ENCODE measurements at places on chromosomes 7 and 10. TPM values are rescaled to one million over a fixed set of nuclear protein-coding genes. Genes with fewer than 3 reads are reported as not detected.
A peak's percentile ranks its signal among the peaks of the same experiment; 100 is the strongest.

Gene CYP3A5
- total RNA-seq, result not detected

Gene FEZF1
- not detected for total RNA-seq

Gene IDI2
- total RNA-seq, result not detected

DNA sequence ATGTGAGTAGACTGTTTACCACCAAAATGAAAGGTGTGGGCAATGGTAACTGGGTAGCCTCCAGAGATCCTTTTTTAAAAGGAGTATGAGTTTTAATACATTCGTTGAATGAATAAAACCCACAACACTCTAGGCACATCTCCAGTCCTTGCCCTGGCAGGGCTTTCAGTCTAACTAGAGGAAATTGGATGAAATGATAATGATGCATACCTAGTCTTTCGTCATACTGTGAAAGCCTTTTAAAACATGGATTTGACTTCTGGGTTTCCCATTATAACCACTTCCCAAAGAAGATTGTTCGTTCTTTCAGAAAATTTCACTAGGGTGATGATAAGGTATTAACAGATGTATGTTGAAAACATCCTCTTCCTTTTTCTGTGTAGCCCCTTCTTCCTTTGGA, 110.8 kb downstream of the REEP3 start:
- H3K4me3 ChIP-seq, result no peak overlapping the region
- no peak for DNase-seq
- H3K27me3 ChIP-seq, result no peaks in the 10 kb centered on the region

- no peaks in the 10 kb centered on the region for H3K4me1 ChIP-seq
- no peak for DNase-seq
- peaks cover 19% of the 10 kb centered on the region for H3K27me3 ChIP-seq
- H3K36me3 ChIP-seq, result no peaks in the 10 kb centered on the region
- no peak overlapping the region for H3K27ac ChIP-seq
Measured at GRCh38 chr7:44288381-44288685, 37.1 kb downstream of the CAMK2B start.

Gene CALHM3
- total RNA-seq, result not detected

Gene OR2A5
- not detected for total RNA-seq

DNA sequence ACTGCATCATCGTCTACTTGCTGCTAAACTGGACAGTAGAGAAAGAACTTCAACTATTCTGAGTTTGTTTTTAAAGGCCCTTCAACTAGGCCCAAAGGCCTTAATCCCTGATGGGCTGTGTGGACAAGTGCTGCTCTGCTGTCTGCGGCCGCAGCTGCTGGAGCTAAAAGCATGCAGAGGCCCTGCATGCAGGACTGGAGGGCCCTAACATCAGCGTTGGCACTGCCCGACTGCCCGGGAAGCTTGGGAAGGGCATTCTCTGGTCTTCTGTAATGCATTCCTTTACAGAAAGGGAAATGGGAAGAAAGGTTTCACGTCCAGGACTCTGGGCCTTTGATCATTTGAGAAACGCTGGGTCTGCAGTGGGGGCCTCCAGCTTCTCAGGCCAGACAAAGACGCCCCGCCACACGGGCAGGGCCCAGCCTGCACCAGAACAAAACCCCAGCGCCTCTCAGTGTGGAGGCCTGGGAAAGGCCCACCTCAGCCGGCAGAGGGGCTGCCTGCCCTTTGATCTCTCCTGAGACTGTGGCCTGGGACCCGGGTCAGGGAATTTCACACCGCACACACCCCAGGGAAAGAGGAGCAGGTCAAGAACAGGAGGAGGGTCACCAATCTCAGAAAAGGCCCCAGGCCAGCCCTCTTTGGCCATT, 229.3 kb downstream of the DNAJB6 start:
- H3K27ac ChIP-seq, result no peak overlapping the region
- H3K4me1 ChIP-seq, result peaks cover 27% of the 10 kb centered on the region
- H3K27me3 ChIP-seq, result peaks cover 2% of the 10 kb centered on the region

DNA sequence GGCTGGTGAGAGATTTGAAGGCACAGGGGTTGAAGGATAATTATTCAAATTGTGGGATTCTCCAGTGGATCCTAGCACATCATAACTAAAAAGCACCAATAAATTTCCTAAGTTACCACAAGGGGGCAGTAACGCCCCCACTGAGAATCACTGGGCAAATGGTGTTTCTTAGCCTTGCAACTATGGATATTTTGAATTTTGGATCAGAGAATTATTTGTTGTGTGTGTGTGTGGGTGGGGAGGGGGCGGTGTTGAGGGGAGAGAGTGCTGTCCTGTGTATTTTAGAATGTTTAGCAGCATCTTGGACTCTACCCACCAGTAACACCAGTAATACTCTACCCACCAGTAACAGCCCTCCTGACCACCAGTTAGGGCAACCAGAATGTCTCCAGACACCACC, 63.3 kb upstream of the PRKG1 start:
- no peaks in the 10 kb centered on the region for H3K27me3 ChIP-seq
- H3K36me3 ChIP-seq, result no peaks in the 10 kb centered on the region
- H3K4me1 ChIP-seq, result peaks cover 34% of the 10 kb centered on the region

DNA sequence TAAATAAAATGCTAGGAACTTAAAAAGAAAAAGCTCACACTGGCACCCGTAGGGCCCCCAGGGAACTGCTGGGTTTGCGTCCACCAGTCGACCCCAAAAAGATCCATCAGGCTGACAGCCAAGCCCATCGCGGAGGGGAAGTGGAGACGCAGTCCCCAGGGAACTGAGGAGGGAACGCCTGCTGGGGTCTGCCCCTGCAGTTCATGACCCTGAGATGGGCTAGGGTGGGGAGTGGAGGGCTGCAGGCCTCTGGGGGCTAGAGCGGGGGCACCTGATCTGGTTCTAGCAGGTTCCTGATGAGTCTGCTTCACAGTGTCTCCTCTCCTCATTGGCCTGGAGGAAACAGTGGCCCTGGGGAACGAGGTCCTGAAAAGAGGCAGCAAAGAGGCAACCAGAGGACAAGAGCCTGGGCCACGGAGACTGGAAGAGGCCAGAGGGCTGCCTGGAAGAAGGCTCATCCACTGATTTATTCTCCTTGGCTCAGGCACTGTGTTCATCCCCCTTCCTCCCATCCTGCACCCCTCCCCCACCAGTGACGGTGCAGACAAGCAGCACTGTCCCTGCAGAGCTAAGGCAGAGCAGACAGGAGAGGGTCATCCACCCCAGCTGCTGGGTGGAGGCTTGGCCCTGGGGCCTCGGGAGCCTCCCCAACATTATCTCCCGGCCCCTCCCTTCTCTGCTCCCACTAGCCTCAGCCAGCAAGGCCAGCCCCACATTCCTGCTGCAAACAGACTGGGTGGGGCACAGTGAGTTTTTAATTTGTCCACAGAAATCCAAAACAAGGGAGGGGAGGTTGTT, 24.7 kb upstream of the HSPA12A start:
- H3K4me3 ChIP-seq, result no peak overlapping the region
- peaks cover 29% of the 10 kb centered on the region for H3K4me1 ChIP-seq
- H3K27me3 ChIP-seq, result peaks cover 4% of the 10 kb centered on the region
- H3K27ac ChIP-seq, result no peak overlapping the region

Gene BTRC
- 29.3 TPM for total RNA-seq

Gene SUN3
- not detected for total RNA-seq

Gene SPDYE18
- 0.20 TPM for total RNA-seq

Gene HSPA12A
- total RNA-seq, result 6.9 TPM

DNA sequence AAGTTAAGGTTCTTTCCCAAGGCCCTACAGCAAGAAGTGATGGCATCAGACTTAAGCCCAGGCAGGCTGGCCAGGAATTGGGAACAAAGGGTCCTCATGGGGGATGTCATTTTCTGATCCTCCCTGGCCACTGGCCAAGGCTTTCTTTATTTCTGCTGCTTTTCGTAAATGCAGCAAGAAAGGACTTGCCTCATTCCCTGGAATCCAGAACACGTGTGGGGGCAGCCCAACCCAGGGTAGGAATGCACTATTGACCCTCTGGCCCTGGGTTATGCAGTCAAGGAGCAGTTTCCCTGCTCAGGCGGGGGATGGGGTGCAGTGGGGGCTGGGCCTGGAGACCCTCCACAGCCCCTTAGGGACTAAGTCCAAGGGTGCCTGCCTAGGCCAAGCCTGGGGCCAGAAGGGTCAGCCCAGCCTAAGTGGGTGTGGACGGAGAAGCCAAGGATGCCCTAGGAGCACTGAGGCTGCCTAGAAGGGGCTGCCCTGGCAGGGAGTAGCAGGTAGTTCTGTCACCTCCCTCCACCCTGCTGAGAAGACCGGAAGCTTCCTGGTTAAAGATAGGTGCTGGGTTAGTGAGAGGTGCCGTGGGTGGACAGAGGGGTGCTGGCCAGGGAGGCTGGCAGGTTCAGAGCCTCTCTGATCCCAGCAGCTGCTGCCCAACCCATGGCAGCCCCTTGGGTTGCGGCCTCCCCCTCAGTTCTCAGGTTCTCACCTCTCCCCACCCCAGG, 179.2 kb downstream of the SH3PXD2A start:
- no peak for DNase-seq
- H3K4me3 ChIP-seq, result no peak overlapping the region
- no peaks in the 10 kb centered on the region for H3K27me3 ChIP-seq
- peaks cover 19% of the 10 kb centered on the region for H3K4me1 ChIP-seq
- H3K27ac ChIP-seq, result no peak overlapping the region

- peaks cover 2% of the 10 kb centered on the region for H3K27me3 ChIP-seq
- no peak for DNase-seq
- no peak overlapping the region for H3K4me3 ChIP-seq
- no peaks in the 10 kb centered on the region for H3K36me3 ChIP-seq
- H3K4me1 ChIP-seq, result no peaks in the 10 kb centered on the region
- H3K27ac ChIP-seq, result no peak overlapping the region
Measured at GRCh38 chr10:128362514-128362913, 236.3 kb upstream of the MKI67 start.

DNA sequence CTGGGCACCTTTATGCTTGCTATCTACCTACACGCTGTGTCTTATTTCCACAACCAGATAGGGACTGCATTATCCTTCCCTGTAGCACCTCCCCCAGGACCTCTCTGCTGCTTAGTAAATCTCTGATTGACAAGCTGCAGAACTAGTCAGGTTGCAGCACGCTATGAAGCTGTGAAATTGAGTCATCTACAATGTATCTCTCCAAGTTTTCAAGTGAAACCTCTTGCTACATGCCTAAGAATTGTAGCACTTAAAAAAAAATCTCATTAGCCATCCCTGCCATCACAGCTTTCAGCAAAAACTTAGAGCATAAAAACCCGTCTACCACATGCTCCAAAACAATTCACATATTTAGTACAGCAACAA, 69.7 kb upstream of the FGFR2 start:
- peaks cover 14% of the 10 kb centered on the region for H3K4me1 ChIP-seq
- no peak overlapping the region for H3K4me3 ChIP-seq
- H3K27me3 ChIP-seq, result no peaks in the 10 kb centered on the region
- no peaks in the 10 kb centered on the region for H3K36me3 ChIP-seq
- H3K27ac ChIP-seq, result peak overlapping the region; percentile 50

DNA sequence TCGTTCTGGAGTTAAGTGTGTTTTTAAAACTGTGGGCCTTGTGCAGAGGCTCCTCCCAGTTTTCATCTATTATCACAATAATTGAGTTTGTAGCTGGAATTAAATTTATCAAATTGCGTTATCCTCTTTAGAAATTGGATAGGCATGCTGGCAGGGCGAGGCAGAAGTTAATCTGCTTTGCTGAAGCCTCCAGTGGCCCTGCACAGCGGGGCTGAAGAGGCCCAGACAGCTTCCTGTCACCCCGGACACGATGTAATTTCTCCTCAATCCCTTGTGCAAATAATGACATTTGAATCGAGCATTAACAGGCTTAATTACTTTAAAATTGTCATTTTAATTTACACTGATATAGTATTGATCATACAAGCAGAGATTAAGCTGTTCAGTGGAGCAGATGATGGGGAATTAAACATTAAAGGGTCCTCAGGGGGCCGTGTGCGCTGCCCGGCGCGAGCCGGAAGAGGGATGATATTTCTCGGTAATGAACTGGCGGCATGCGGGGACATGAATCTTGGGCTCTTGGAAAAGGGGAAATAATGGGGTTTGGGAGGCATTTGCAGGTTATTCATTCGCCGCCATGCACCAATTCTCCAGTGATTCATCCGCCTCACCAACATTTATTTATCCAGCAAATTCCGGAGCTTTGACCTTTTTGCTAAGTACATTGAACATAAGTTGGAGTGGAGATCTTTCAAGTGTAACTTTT, 118.5 kb downstream of the NKX6-2 start:
- peak; percentile 18 for DNase-seq
- H3K27me3 ChIP-seq, result no peaks in the 10 kb centered on the region
- H3K27ac ChIP-seq, result peak overlapping the region; percentile 85
- no peak overlapping the region for H3K4me3 ChIP-seq

Gene ECHS1
- 58.9 TPM for total RNA-seq

GRCh38 chr7:115662676-115663075, 367.9 kb downstream of the TFEC start:
- H3K36me3 ChIP-seq, result no peaks in the 10 kb centered on the region
- no peak overlapping the region for H3K27ac ChIP-seq
- DNase-seq, result no peak
- H3K4me3 ChIP-seq, result no peak overlapping the region
- no peaks in the 10 kb centered on the region for H3K4me1 ChIP-seq

GRCh38 chr7:81692146-81692905, 77.5 kb downstream of the HGF start:
- peak overlapping the region; percentile 61 for H3K4me3 ChIP-seq
- H3K27ac ChIP-seq, result peak overlapping the region; percentile 90
- H3K27me3 ChIP-seq, result no peaks in the 10 kb centered on the region
- H3K36me3 ChIP-seq, result peaks cover 3% of the 10 kb centered on the region
- peaks cover 80% of the 10 kb centered on the region for H3K4me1 ChIP-seq

DNA sequence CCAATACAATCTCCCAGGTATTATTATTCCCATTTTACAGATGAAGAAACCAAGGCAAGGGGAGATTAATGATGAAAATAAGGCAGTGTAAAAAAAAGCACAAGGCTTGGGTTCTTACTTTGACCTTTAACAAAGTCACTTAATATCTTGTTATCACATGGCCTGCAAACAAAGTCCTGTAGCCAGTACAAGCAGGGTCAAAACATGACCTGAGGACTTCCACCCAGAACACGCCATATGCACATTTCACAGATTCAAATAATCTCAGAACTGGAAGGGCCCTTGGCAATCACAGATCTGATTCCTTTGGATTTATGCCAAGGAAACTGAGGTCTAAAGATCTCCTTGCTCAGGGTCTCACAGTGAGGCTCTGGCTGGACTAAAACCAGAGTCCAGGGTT, 162.1 kb downstream of the KCNMA1 start:
- DNase-seq, result no peak
- peaks cover 40% of the 10 kb centered on the region for H3K4me1 ChIP-seq
- no peaks in the 10 kb centered on the region for H3K36me3 ChIP-seq
- H3K4me3 ChIP-seq, result no peak overlapping the region

Gene TRIM4
- total RNA-seq, result 11.5 TPM

Gene TLX1
- total RNA-seq, result not detected
